T-helper 17 cell (primary cell): ENCODE measurements at places on chromosomes 12 and 14. TPM values are rescaled to one million over a fixed set of nuclear protein-coding genes. Genes with fewer than 3 reads are reported as not detected.

KRT78 gene
- total RNA-seq, result not detected

KCNK13 gene
- total RNA-seq, result 0.21 TPM

PTPN11 gene
- total RNA-seq, result 53.5 TPM

CLEC4C gene
- total RNA-seq, result not detected

CPNE6 gene
- total RNA-seq, result not detected

C12orf54 gene
- not detected for total RNA-seq

NEUROD4 gene
- total RNA-seq, result not detected

PELI2 gene
- total RNA-seq, result 11.2 TPM

ZNF891 gene
- total RNA-seq, result 3.1 TPM

EML5 gene
- 3.7 TPM for total RNA-seq

COPS7A gene
- 13.9 TPM for total RNA-seq

GPD1 gene
- total RNA-seq, result 1.0 TPM

ACOT4 gene
- total RNA-seq, result 0.65 TPM

OR6C2 gene
- total RNA-seq, result not detected

TMEM119 gene
- total RNA-seq, result 3.9 TPM
